ENCODE measurements at places on chromosomes 3 and 15.

GRCh38 chr3:134511500-134511899 is 25.6 kb downstream of the CEP63 start:
- DNase-seq, result no peak

- DNase-seq, result no peak
Measured at GRCh38 chr3:169144731-169145130, 518.8 kb downstream of the MECOM start.

GRCh38 chr3:128222796-128223385 is 69.6 kb downstream of the EEFSEC start:
- peak; percentile 5 for DNase-seq

DNA sequence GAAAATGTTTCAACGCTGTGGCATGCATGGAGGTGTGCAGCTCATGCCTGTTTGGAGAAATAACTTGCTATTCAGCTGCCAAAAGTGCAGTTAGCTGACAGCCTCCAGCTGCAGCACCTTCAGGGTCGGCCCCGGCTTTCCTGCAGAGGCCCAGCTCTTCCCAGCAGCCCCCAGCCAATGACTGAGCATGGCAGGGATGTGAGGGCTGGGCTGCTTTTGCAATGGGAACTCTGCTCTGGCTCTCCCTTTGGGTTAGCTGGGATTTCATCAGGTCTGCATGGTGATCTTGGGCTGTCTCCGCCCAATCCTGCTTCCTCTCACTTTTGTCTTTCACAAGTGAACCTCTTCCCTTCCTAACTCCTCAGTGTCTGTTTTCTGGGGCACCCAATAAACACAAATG is 396.6 kb downstream of the EPHB1 start:
- DNase-seq, result no peak

DNA sequence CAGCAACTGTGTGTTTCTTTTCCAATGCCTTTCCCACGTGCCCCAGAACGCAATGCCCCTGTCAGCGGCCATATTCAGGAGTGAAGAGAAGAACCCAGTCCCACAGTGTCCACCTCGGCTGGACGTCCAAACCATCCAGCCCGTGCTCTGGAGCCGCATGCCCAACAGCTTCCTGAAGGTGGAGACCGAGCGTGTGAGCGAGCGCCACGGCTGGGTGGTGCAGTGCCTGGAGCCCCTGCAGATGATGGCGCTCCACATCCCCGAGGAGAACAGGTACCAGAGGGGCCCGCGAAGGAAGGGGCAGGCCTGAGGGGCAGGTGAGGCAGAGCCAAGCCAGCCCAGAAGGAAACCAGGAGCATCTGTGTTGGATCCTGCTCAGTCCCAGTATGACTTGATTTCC is 308.1 kb upstream of the CHRM5 start:
- no peak for DNase-seq

- DNase-seq, result no peak
Measured at GRCh38 chr3:80519436-80519835, 751.6 kb upstream of the ROBO1 start.

Measured in OCI-LY7 (cell line).